Stimulated activated CD8-positive, alpha-beta memory T cell treated with anti-CD3 and anti-CD28 coated beads, Interleukin-4, amount 100 ng/mL, for 24 hours (primary cell): ENCODE measurements at places on chromosomes 11 and 22.

DNA sequence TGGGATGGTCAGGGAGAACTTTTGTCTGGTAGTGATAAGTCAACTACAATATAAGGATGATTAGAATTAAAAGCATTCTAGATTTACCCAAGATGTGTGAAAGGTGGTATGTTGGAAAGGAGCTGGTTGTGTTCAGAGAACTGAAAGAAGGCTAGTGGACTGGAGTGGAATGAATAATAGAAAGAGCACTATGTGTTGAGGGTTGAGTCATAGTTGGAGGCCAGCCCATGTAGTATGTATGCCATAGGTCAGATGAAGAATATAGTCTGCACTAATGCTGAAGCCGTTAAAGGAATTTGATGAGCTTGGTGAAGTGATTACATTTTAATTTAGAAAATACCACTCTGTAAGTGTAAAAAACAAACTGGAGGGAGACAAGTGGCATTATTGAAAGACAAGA is 514.1 kb downstream of the CNTN5 start:
- no peak for DNase-seq

GRCh38 chr11:15927196-15927863 is 429.0 kb downstream of the SOX6 start:
- no peak for DNase-seq

DNA sequence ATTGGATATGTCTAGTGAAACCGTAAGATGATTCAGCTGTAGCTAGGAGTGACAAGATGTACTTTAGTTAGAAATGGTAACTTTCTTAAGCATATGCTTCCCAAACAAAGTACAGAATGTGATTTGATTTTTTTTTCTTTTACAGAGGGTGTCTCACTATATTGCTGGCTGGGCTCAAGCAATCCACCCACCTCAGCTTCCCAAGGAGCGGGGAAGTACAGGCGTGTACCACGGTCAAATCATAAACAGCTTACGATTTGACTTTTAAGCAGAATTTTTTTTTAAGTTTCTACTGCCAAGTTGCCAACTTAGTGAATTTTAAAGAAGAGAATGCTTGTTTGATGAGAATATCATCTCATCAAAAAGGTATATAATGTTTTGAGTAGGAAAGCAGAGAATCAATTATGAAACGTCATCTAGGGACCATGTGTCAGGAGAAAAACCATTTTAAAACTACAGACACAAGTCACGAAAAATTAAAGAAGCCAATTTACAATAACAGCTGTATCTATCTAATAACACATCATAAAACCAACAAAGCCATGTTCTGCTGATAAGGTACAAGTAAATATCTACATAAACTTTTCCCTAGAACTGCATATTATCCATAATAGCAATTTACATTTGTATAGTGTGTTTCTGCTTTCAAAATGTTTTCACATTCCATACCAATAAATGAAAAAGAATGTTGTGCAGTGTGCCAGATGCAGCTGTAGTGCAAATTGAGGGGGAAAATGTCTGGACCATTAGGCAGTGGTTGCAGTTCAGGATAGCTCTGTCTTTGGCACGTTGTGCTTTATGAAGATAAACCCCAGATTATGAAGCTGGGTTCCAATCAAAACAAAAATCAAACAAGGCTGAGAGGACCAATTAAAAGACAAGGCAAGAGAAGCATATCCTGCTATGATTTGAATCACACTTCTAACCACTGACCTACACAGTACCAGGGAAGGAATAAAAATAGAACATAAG is 33.7 kb upstream of the USP47 start:
- DNase-seq, result no peak

DNA sequence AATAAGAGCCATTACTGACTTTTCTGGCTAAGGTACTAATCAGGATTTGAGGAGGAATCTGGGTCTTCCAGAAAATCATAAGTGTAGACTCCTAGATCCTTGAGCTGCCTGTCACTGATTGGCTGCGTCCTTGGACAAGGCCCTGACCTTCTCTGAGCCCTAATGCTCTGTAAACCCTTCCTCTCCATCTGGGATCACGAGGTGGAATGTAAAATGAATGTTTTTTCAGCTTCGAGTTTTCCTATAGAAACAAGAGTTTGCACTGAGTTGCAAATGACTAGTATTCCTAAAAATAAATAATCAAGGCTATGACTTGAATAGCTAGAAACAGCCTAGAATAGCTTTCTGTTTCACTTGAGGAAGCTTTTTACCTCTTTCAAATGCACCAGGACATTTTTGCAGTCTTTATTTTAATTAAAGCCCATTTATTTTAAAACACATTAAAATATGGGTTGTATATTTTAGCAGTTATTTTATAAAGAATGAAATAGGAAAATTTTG is 1.1 kb upstream of the DIXDC1 start:
- DNase-seq, result no peak

GRCh38 chr11:80727315-80727714 is 1286.5 kb upstream of the TENM4 start:
- no peak for DNase-seq

DNA sequence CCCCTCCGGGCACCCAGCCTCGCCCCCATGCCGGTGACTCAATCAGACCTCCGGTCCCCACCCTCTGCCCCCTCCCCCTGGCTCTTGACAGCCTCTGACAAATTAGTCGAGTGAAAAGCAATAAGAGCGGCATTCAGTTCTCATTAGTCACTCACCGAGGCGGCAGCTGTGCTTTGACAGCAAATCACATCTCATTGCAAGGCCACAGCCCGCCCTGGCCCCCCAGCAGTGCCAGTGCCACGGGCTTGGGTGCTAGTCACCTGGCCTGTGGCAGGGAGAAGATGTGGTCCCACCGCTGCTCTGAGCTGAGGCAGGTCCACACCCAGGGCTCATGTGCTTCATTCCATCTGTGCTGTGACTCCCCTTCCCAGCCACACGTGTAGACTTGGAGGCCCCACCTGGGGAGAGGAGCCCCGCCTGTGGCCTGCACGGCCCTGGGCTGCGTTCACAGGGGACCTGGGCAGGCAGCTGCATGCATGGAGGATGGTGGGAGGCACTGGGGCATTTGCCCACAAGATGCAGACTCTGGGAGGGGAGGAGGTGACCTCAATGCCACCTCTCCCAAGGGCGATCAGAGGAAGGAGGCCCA is 7.4 kb upstream of the TH start:
- no peak for DNase-seq

- DNase-seq, result no peak
Measured at GRCh38 chr11:7645206-7645605, 28.1 kb downstream of the CYB5R2 start.

GRCh38 chr11:57936050-57936418 is 87.6 kb upstream of the OR9Q1 start:
- no peak for DNase-seq

DNA sequence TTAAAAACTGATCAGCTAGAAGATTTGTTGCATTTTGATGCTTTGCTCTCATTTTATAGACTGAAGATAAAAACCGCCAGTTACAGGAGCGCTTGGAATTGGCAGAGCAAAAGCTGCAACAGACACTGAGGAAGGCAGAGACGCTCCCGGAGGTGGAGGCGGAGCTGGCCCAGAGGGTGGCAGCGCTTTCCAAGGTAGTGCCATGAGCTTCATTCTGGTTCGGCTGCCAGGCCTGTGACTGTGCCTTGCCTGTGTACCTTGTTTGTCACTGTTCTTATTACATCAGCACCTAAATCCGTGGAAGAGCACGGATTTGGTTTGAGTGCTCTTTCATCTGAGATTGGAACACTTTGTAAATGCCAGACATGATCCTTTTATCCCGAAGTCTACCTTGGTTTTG is 61.4 kb downstream of the PPFIA1 start:
- DNase-seq, result no peak
